Peyer's patch (tissue), 4 donors: ENCODE measurements at places on chromosomes 7 and 10.

- no peaks in the 10 kb centered on the region for H3K36me3 ChIP-seq
- DNase-seq, result no peak
- no peak overlapping the region for H3K4me3 ChIP-seq
- no peak overlapping the region for H3K27ac ChIP-seq
These were observed 13.6 kb upstream of the VIPR2 start for GRCh38 chr7:159158125-159158887.

DNA sequence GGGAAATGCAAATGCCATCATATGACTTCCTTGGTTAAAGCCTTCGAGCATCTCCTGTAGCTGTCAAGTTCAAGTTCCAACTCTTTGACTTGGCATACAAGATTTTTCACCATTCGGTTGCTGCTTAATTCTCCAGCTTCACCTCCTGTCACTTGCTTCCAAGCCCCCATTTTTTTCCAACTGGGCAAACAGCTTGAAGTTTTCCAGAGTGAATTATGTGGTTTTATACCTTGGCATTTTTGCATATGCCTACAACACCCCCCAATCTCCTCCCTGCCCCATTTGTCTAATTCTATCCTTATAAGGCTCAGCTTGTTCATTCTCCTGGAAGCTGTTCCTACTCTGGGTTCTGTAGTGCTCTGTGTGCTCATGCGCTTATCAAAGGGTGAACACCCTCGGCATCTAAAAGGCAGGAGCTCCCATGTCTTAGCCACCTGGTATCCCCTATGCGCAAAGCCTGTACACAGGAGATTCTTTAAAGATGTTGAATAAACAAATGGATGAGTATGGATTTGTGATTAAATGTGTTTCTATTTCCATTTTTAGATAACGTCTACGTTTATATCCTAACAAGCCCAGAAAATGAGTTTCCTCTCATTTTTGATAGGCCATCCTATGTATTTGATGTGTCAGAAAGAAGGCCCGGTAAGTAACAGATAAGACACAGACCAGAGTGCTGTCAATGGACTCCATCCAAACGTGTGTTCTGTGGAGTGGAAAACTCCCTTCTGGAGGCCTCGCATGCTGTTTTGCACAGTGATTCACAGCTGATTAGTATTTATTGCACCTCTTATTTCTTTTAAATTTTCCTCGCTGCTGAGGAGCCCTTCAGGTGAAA, 52.5 kb downstream of the CDHR3 start:
- no peak for DNase-seq
- no peaks in the 10 kb centered on the region for H3K27me3 ChIP-seq
- H3K4me1 ChIP-seq, result no peaks in the 10 kb centered on the region
- no peak overlapping the region for H3K27ac ChIP-seq
- H3K36me3 ChIP-seq, result no peaks in the 10 kb centered on the region
- H3K4me3 ChIP-seq, result no peak overlapping the region

- H3K4me3 ChIP-seq, result no peak overlapping the region
- H3K36me3 ChIP-seq, result no peaks in the 10 kb centered on the region
- H3K27ac ChIP-seq, result no peak overlapping the region
- H3K4me1 ChIP-seq, result no peaks in the 10 kb centered on the region
These were observed 255.4 kb downstream of the TYW1 start for GRCh38 chr7:67251986-67252558.

- no peak overlapping the region for H3K4me3 ChIP-seq
- H3K36me3 ChIP-seq, result no peaks in the 10 kb centered on the region
- no peak for DNase-seq
- no peak overlapping the region for H3K27ac ChIP-seq
- H3K27me3 ChIP-seq, result no peaks in the 10 kb centered on the region
These were observed 100.0 kb upstream of the AGK start for GRCh38 chr7:141451232-141451631.

GRCh38 chr7:130180571-130181262, 24.5 kb downstream of the TMEM209 start:
- no peak overlapping the region for H3K27ac ChIP-seq
- H3K4me3 ChIP-seq, result no peak overlapping the region
- no peaks in the 10 kb centered on the region for H3K36me3 ChIP-seq
- no peaks in the 10 kb centered on the region for H3K4me1 ChIP-seq
